ENCODE measurements at places on chromosomes 2 and 18.

DNA sequence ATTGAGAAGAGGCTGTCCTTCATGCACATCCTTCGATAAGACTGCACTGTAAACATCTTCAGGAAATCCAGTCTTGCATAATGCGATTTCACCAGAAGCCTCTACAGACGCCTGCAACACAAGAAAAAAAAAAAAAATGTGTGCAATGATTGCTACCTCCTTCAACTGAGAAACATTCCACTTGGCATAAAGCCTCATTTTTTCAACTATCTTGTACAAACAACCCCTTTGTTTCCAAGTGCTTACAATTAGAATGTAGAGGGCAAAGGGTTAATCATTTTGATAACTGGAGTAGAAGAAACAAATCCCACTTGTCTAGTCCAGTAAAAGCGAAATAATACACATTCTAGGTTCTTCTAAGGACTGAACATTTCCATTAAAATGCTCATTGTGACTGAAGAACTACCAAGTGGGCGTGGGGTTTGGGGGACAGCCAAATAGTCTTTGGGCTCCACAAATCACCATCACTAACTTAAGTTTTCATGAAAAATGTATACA lies 29.2 kb downstream of the CDH2 start:
- DNase-seq, result no peak

DNA sequence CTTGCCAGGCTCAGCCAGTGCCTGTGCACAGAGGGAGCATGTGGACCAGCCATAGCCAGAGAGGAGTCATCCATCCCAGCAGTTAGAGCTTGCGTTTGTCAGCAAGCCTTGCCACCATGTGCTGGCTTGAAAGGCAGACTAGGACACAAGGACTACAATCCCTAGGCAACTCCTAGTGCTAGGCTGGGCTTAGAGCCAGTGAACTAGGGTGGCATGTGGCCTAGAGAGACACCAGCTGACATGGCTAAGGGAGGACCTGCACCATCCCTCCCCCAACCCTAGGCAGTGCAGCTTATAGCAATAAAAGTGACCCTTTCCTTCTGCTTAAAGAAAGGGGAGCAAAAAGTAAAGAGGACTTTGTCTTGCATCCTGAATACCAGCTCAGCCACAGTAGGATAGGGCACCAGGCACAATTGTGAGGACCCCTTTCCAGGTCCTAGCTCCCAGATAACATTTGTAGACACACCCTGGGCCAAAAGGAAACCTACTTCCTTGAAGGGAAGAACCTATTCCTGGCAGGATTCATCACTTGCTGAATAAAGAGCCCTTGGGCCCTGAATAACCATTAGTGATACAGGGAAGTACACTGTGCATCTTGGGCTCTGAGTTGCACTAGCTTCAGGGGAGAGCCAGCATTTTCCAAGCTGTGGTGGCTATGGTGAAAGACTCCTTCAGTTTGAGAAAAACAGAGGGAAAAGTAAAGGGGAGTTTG lies 38.7 kb upstream of the UXS1 start:
- no peak for DNase-seq

GRCh38 chr2:138744713-138745112 lies 35.5 kb downstream of the NXPH2 start:
- DNase-seq, result no peak

- DNase-seq, result no peak
Measured at GRCh38 chr18:36186461-36187192, 670 bp upstream of the MOCOS start.

DNA sequence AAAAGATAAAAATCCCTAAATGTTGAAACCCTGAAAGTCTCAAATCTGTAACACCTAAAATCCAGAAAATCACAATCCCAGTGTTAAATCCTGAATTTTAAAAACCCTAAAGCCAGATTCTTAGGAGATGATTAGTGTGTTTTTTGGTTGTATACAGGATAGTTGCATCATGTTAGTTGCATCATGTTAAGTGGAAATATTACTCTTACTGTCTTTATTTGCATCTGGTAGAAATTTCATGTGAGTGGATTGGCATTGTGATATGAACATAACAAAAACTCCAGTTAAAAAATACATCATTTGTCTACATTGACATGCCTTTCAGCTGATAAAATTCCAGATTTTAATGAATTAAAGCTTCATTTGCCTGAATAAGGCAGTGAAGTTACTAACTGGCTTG lies 683.1 kb upstream of the ACVR2A start:
- no peak for DNase-seq

GRCh38 chr18:6281874-6282273 lies 132.8 kb downstream of the L3MBTL4 start:
- no peak for DNase-seq

- DNase-seq, result no peak
Measured at GRCh38 chr2:214217136-214217535, 193.7 kb upstream of the VWC2L start.

DNA sequence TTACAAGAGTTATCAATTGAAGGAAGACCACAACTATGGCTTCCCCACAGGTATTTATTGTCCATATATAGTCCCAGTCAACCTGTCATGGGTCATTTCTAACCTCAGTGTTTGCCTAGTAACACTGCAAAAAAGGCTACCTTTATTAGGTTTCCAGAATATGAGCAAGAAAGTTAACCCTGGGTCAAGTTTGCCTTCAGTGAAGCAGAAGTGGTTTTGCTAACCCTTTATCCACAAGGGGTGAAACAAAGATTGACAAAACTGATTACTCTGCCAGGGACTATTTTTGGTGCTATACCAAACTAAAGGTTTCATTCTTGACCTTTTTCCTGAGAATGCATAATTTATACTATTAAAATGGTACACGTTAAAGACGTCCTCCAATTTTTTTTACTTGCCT lies 28.8 kb downstream of the SP100 start:
- no peak for DNase-seq

- no peak for DNase-seq
Measured at GRCh38 chr18:68956650-68957049, 158.8 kb downstream of the CCDC102B start.

GRCh38 chr2:89829828-89830227 lies 1138.4 kb downstream of the RPIA start:
- DNase-seq, result no peak

- no peak for DNase-seq
Measured at GRCh38 chr2:170996316-170996715, 67.3 kb downstream of the GORASP2 start.

GRCh38 chr2:158510887-158511286 lies 54.1 kb downstream of the PKP4 start:
- DNase-seq, result no peak

GRCh38 chr2:5353565-5353964 lies 338.6 kb upstream of the SOX11 start:
- DNase-seq, result no peak

DNA sequence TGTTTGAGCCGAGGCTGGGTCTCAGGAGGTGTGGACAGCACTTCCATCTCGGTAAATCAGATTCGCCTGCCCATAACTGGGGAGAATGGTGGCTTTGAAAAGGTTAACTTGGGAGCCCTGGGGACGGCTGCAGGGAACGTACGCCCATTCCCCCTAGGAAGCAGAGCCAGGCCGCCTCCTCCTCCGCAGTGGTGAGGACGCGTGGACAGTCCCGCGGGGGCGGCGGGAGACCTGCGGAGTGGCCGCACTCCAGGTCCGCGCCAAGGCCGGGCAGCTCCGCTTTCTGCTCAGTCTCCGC lies 845 bp upstream of the MYCN start:
- DNase-seq, result no peak

- no peak for DNase-seq
Measured at GRCh38 chr2:124261456-124261855, 236.4 kb downstream of the CNTNAP5 start.

GRCh38 chr18:69097349-69097748 lies 299.5 kb downstream of the CCDC102B start:
- no peak for DNase-seq

- no peak for DNase-seq
Measured at GRCh38 chr2:121917143-121917542, 161.7 kb downstream of the TSN start.

GRCh38 chr2:202033317-202034248 lies at the start of gene FZD7:
Gene FZD7 (plus strand): TSS chr2:202033855. CDS start chr2:202034648, 793 bp downstream.
- DNase-seq, result peak; percentile 85

- no peak for DNase-seq
Measured at GRCh38 chr2:126846241-126846640, 52.4 kb upstream of the TEX51 start.

- DNase-seq, result no peak
Measured at GRCh38 chr2:235917506-235917905, 250.7 kb downstream of the GBX2 start.

DNA sequence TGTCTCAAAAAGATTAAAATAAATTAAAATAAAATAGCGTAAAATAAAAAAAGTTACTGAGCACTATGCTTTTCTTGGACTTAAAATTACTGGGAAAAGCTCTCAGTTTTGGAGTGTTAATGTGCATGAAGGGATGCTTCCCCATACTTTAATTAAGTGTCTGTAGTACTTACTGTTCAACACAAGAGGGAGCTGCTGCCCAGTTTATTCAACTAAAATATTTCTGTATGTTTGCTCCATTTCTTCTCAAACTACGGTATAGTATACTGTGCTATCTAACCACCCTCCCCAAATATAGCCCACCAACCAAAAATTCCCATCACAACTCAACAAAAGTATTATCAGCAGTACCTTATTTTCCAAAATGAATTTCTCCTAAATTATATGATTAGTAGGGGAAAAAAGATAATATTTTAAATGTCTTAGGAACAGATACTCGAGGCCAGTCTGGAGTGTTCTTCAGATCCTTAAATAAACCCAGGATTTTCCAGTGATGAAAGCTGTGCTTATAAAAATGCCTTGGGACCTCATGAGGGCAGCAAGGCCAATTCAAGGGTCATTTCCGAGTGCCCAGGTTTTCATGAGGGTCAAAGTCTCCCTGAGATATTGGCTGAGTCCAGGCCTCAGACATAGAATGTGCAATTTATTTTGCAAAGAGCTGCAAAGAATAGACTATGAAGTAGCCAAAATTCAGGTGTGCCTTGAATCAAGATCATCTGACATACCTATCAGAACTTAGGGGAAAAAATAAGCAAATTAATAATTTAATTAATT lies 64.1 kb downstream of the CHRNA1 start:
- no peak for DNase-seq

DNA sequence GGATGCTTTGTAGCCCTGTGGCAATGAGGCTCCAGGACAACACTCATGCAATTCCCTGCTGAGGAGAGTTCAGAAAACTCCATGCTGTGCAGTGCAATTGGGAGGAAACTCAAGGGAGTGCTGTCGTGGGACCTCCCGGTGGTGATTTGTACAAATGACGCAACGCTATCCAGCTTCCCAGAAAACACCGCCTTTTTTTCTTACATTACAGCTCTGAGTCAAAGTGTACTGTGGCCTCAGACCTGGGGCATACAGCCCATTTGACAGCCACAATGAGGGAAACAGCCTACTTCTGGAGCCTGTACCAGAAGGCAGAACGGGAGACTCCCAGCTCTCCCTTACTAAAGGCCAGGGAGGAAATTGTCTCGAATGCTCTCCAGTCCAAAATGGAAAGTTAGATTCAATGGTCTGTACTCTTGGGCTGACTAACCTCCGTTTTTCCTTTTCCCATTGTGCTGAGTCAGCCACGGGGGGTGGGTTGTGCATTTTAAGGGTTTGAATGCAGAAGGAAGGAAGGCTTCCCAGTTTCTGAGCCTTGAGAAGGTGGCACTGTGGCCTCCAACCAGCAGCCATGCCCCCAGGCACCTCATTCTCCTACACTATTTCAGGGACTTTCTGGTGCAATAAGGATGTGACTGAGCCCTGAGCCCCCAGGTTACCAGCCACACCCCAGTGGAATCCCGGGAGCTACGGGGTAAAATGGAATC lies 16.4 kb upstream of the CYP1B1 start:
- no peak for DNase-seq

DNA sequence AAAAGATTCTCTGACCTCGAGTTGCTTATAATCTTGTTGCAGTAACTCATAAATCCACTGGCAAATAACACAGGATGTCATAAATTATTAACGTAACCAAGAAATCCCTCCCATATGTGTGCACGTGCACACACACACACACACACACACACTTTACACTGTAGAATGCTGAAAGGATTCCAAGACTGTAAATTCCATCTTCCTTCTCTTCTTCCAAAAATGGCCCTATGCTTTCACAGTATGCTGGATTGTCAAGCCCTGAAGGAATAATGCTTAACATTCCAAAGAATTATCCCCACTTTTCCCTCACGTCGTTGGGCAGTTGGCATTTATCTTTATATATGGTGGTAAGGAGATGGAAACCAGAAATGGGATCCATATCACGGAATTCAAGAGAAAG lies 117.5 kb upstream of the CRIM1 start:
- no peak for DNase-seq

DNA sequence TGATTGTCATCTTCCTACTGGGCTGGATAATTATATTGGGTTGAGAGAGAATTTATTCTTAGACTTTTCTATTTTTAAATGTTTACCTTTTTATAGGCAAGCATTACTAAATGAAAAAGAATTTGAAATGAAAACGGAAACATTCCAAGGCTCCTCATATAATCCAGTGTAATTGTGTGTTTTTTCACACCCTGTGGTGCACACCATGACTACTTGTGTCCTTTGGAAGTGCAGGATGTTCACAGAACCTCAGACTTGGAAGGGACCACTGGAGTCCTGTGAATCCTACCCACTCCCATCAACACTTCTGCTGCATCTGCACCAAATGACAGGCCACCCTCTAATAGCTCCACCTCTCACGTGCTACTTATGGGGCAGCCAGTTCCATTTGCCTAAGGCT lies 48.0 kb downstream of the NAT8 start:
- DNase-seq, result no peak

GRCh38 chr2:230762317-230762896 lies 49.8 kb downstream of the CAB39 start:
- DNase-seq, result peak; percentile 15

- DNase-seq, result no peak
Measured at GRCh38 chr2:160736148-160737028, 242.8 kb upstream of the RBMS1 start.

GRCh38 chr2:28341208-28341891 lies 51.3 kb upstream of the FOSL2 start:
- DNase-seq, result no peak
